Fibroblast of villous mesenchyme (primary cell): ENCODE measurements at places on chromosomes 16 and 17. TPM values are rescaled to one million over a fixed set of nuclear protein-coding genes. Genes with fewer than 3 reads are reported as not detected.

- peak; percentile 46 for DNase-seq
Measured at GRCh38 chr16:12096157-12096777, 119.7 kb downstream of the SNX29 start.

- DNase-seq: no peak
Measured at GRCh38 chr17:55273579-55274354, 9.0 kb downstream of the HLF start.

DNA sequence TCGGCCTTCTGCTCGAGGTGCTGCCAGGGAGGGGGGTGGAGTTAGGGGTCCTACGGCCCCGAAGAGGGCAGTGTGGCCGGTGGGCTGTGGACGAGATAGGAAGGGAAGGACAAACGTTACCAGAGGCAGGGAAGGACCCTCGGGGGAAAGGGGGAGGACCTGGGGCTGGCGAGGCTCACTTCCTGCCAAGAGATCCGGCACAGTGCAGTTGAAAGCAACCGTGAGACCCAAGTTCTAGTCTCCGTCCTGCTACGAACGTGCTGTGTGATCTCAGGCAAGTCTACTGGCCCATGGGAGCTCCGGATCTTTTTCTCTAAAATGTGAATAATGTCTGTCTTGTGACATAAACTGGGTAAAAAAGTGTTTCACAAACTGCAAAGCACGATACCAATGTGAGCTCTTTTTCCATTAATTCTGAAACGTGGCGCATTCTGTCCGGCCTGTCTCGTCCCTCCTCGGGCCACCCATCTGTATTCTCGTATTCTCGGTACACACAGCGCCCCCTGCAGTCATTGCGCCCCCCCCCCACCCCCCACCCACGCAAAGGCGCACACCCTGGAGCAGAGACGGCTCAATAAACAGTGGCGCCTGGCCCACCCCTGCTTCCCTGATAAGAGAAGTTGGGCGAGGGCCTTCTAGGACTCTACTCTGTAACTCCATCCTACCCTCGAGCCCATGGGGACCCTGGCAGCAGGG lies 8.8 kb downstream of the CYGB start:
- peak; percentile 81 for DNase-seq

- DNase-seq: peak; percentile 48
Measured at GRCh38 chr17:57665128-57665527, 80.0 kb downstream of the CCDC182 start.

- peak; percentile 96 for DNase-seq
Measured at GRCh38 chr17:82098169-82098938, at the start of gene FASN. Gene FASN, minus strand, starts transcription at chr17:82098236. Its CDS starts 1,791 bp downstream, at chr17:82096445.

- no peak for DNase-seq
Measured at GRCh38 chr16:26231647-26232046, 539.9 kb downstream of the HS3ST4 start.

- DNase-seq: no peak
Measured at GRCh38 chr16:46583036-46583435, 38.1 kb downstream of the SHCBP1 start.

DNA sequence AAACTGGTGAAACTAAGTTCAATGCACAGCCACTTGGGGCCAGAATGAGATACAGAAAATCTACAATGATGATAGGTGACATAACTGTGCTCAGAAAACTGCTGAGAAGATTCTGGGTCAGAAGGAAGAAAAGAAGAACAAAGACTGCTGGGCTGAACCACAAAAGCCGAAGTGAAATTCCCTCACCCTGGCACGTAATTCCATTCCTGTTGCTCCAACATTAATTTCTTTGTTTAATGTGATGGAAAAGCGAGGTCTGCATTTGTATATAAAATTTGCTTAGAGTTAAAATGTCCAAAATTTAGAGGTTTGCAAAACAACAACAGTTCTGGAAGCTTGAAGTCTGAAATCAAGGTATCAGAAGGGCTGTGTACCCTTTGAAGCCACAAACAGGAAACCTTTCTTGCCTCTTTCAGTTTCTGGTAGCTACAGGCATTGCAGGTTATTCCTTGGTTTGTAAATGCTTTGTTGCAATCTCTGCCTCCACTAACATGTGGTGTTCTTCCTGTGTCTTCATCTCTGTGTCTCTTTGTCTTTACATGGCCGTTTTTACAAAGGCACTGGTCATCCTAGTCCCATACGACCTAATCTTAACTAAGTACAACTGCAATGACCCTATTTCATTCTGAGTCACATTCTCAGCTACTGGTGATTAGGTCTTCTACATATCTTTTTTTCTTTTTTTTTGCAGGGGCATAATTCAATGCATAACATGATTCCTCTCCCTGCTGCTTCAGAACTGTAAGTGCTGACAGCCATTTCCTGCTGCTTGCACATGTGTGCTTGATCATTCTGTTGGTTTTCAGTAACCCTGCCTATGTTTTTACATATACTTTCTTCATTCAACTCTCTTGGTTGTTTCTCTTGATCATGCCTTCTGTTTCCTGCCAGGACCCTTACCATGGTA lies 603.0 kb upstream of the CDH8 start:
- no peak for DNase-seq

DNA sequence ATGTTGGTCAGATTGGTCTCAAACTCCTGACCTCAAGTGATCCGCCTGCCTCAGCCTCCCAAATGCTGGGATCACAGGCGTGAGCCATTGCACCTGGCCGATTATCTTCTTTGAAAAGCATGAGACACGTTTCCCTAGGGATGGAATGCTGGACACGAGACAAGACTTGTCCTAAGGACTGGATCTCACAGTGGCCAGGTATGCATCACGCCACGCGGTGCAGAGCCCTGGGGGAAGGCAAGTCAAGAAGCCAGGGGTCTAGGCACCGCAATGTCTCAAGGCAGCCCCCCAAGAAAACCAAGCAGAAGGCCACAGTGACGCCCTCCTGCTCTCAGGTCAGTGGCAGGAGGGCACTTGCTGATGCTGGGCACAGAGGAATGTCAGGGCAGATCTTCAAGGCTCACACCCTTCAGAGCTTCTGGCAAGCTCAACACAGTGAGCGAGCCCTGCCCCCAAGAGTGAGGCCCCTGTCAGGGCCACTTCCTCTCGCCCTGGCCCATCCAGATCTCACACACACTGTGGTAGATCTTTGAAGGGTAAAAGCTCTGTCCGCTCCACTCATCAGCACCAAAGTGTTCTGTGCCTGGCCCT lies 134.7 kb downstream of the ZNF778 start:
- no peak for DNase-seq

- no peak for DNase-seq
Measured at GRCh38 chr17:34883106-34884000, 77.9 kb downstream of the CCT6B start.

DNA sequence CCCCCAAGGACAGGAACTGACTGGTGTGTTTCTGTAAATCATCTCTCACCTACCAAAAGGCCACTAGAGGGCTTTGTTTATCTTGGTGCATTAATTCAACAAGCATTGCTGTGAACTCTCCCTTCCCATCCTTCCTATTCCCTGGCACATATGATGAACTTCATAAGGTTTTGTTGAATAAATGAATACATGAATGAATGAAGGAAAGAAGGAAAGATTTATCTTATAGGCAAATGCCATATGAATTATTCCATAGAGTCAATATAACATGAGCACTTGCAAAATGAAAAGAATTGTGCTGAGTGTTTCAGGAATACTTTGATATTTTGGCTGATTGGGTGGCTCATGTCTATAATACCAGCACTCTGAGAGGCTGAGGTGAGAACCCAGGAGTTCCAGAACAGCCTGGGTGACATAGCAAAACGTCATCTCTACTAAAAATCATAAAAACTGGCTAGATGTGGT lies 4.3 kb downstream of the SPDYE4 start:
- DNase-seq: peak; percentile 7

DNA sequence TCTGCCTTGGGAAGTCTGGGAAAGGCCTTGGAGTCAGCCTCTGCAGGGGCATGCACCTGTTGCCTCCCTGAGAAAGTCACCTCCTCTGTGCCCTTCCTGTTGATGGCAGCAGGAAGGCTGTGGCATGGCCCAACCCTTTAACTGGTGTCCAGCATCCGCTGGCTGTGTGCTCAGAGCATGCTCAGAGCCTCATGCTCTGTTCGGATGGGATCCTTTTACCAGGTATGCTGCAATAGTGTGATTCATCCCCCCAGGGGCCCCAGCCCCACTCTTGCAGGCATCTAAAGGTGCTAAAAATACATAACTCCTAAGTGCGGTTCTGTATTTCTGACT lies 24.9 kb downstream of the KLHL36 start:
- no peak for DNase-seq

GRCh38 chr16:71645450-71645849 lies 19.5 kb downstream of the MARVELD3 start:
- DNase-seq: peak; percentile 28

- no peak for DNase-seq
Measured at GRCh38 chr17:16878606-16879005, 93.3 kb downstream of the TNFRSF13B start.

- DNase-seq: no peak
Measured at GRCh38 chr16:59964232-59964924, 1230.3 kb upstream of the GOT2 start.

DNA sequence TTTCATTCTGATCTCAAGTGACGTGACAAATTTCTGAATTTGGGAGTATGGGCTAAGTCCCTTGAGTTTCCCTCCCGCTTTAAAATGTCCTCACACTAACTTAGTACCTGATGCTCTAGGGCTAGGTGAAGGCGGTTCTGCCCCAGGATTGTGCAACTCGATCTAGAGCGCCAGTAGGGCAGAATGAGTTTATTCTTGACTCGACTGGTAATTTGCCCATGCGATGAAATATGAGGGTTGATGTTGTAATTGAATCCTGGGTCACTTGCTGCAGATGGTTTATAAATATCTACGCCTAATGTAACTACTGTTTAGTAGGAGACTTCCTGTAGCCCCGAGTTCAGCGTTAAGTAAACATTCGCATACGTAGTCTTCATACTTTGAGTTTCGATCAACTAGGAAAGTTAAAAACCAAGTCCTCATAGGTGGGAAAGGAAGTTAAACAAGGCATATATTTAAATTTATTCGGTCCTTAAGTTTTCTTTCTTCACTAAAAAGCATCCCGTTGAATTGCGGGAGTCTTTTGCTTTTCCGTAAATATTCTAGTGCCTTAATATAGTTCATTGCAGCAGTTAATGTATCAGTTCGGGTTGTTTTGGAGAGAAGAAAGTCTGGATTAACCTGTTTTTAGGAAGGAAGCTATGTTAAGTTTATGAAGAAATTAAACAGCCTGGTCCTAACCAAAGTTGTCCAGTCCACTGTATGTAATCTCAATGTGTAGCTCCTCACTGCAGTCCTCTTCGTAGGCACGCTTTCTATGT lies 1.6 kb downstream of the CTCF start:
- DNase-seq: peak; percentile 94

- no peak for DNase-seq
Measured at GRCh38 chr16:26345966-26346365, 654.2 kb downstream of the HS3ST4 start.

GRCh38 chr17:7235693-7236665 lies 1.7 kb upstream of the DVL2 start:
- DNase-seq: no peak

- no peak for DNase-seq
Measured at GRCh38 chr17:39684369-39685192, 3.3 kb downstream of the PGAP3 start.

DNA sequence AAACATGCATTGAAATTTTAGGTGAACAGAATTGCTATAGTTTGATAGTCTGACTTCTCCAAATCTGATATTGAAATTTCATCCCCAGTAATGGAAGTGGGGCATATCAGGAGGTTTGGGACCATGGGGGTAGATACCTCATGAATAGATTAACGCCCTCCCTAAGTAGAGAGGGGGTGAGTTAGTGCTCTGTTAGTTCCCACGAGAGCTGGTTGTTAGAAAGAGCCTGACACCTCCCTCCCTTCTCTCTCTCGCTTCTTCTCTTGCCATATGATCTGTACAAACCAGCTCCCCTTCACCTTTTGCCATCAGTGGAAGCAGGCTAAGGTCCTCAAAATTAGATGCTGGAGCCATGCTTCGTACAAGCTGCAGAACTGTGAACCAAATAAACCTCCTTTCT lies 78.8 kb downstream of the BRIP1 start:
- DNase-seq: no peak

GRCh38 chr17:56395787-56396186 lies 197.7 kb upstream of the NOG start:
- no peak for DNase-seq

FGF11 gene
- total RNA-seq: 0.32 and 3.9 TPM in 2 replicates

FBF1 gene
- 15.5 and 16.0 TPM in 2 replicates for total RNA-seq

CACNG4 gene
- total RNA-seq: not detected in 2 replicates

MMP28 gene
- total RNA-seq: under 0.01 TPM in 2 replicates

CCL4L2 gene
- total RNA-seq: not detected in 2 replicates

SEPTIN12 gene
- not detected in 2 replicates for total RNA-seq

NECAB2 gene
- total RNA-seq: not detected in 2 replicates

MT1G gene
- not detected in 2 replicates for total RNA-seq

CPPED1 gene
- total RNA-seq: 13.8 and 14.5 TPM in 2 replicates

PRAC2 gene
- not detected in 2 replicates for total RNA-seq
